Lower lobe of right lung (tissue), 2 donors: ENCODE measurements at places on chromosomes 13 and 19. TPM values are rescaled to one million over a fixed set of nuclear protein-coding genes. Genes with fewer than 3 reads are reported as not detected.

- no peak for DNase-seq
- H3K27me3 ChIP-seq = no peaks in the 10 kb centered on the region
Measured at GRCh38 chr13:92164822-92165221, 766.4 kb downstream of the GPC5 start.

DNA sequence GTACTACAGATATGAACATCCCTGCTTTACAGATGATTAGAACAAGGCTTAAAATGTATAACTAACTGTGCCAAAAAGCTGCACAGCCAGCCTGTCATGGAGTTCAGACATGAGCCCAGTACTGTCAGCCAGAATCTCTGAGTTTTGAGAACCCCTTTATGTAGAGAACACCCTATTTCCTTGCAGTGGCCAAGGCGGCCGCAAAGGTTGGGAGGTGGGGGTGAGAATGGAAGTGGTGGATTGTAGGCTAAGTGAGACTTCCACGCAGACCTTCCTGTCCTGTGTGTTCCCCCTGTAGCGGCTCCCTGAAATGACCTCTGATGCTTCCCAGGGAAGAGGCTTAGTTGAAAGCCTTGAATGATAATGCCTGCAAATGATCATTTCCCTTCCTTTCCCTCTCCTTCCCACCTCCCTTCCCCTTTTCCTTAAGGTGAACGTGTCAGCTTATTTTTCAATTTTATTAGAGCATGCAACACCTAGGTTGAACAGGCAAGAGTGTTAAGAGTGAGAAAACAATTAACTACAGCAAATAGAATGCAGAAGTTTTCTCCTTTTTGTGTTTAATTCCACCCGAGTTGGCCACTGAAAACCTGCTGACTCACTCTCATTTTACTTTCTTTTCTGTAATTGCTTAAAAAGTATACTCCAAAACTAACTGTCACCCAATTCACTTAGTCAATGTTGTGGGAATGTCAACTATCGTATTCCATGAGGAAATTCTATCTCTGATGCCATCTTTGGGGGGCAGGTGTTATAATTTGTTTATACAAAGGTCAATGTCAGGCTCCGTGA, 167.0 kb upstream of the EDNRB start:
- H3K4me1 ChIP-seq = no peaks in the 10 kb centered on the region
- no peak overlapping the region for H3K4me3 ChIP-seq
- no peak overlapping the region for H3K27ac ChIP-seq
- no peak for DNase-seq
- no peaks in the 10 kb centered on the region for H3K27me3 ChIP-seq

- H3K4me1 ChIP-seq = no peaks in the 10 kb centered on the region
- no peaks in the 10 kb centered on the region for H3K36me3 ChIP-seq
- H3K27me3 ChIP-seq = no peaks in the 10 kb centered on the region
- H3K27ac ChIP-seq = no peak overlapping the region
- no peak for DNase-seq
- H3K4me3 ChIP-seq = no peak overlapping the region
Measured at GRCh38 chr13:29507356-29507755, 88.1 kb downstream of the SLC7A1 start.

- H3K4me1 ChIP-seq = peaks cover 3% of the 10 kb centered on the region
- H3K4me3 ChIP-seq = no peak overlapping the region
- H3K27me3 ChIP-seq = no peaks in the 10 kb centered on the region
- no peak for DNase-seq
- H3K27ac ChIP-seq = no peak overlapping the region
Measured at GRCh38 chr13:76826527-76826926, 59.7 kb downstream of the KCTD12 start.

DNA sequence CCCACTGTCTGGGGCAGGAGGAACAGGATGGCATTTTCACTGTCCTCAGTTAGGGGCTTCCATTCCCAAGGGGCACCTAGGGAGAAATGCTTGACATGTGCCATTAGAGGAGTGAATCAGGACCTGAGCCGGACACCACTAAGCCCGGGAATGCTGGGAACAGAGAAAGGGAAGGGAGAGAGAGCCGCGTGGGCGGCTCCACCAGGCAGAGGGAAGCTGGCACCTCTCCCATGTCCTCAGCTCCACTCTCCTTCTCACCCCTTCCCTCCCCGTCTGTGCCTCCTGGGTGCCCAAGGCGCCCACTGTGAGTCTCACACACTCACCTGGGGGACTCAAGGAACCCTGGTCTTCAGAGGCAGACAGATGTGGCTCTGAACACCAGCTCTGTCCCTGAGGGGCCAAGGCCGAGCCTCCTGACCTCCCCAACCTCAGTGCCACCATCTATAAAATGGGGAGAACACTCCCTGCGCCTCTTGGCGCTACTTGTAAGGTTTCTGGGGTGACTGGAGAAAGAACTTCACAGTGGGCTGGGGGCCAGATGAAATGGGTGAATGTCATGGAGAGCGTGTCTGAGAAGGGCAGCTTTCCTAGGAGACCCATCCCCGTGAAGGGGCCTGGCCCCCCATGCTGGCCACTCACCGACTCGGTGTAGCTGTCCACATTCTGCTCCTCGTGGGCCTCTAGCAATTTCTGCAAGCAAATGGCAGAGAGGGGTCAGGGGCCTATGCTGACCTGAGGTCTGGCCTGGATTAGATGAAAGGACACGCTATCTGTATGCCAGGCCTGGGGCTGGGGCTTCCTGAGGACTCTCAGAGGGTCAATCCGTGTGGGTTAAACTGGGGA, 5.3 kb upstream of the KPTN start:
- H3K4me1 ChIP-seq = peaks cover 8% of the 10 kb centered on the region
- peaks cover 64% of the 10 kb centered on the region for H3K36me3 ChIP-seq
- H3K4me3 ChIP-seq = no peak overlapping the region
- DNase-seq = peak; percentile 11

DNA sequence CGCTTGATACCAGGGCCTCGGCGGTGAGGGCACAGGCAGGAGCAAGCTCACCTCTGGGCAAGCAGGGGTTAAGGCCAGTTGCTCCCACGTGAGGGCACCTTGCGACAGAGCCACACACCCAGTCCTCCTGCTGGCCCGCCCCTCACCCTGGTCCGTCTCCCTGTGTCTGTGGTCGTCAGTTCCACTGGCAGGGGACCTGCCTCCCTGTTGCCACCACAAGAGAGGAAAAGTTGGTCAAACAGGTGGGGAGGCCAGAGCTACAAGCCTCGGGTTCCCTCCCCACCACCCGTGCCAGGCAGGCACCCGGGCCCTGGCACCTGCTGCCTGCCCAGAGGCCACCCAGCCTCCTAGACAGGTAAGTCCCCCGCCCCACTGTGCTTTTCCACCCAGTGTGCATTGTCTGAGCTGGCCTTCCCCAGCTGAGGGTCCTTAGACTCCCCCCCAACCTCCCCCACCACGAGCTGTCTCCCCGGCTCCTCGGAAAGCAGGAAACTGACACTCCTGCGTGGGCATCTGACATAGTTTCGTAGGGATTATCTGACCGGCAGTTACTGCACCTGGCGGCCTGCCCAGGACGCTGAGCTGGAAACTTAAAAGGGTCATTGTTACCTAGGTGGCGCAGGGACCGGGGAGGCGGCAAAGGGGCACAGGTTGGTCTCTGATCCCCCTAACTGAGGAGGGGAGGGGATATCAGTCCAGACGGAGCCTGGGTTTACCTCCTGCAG, at the start of gene TJP3:
Gene TJP3 (plus strand): TSS at position 178 of the 725 bp plus-strand sequence. CDS start 20,049 bp downstream, outside the sequence.
- peak within 1 kb of the TSS; percentile 64 for H3K27ac ChIP-seq
- H3K27me3 ChIP-seq = peaks cover 6% of the 10 kb centered on the region
- peaks cover 14% of the 10 kb centered on the region for H3K4me1 ChIP-seq
- peak within 1 kb of the TSS; percentile 53 for H3K4me3 ChIP-seq
- DNase-seq = peak; percentile 87
- no peaks in the 10 kb centered on the region for H3K36me3 ChIP-seq

DNA sequence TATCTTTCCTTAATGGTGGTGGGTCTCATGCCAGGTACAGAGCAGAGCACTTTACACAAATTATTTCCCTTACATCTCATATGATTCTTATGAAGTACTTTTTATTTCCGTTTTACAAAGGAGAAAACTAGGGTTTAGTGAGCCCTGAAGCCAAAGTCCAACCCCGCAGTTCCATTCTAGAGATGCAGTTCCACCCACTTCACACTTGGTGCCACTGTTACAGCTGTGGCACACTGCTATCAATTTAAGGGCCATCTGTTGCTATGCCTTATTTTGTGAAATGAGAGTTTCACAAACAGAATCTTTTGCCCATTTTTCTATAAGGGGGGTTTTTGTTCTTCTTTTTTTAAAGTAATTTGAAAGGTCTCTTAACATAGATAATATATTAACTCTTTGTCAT, 12.9 kb downstream of the MIPEP start:
- H3K4me1 ChIP-seq = peaks cover 3% of the 10 kb centered on the region
- H3K4me3 ChIP-seq = no peak overlapping the region
- peaks cover 12% of the 10 kb centered on the region for H3K36me3 ChIP-seq
- no peak for DNase-seq

DNA sequence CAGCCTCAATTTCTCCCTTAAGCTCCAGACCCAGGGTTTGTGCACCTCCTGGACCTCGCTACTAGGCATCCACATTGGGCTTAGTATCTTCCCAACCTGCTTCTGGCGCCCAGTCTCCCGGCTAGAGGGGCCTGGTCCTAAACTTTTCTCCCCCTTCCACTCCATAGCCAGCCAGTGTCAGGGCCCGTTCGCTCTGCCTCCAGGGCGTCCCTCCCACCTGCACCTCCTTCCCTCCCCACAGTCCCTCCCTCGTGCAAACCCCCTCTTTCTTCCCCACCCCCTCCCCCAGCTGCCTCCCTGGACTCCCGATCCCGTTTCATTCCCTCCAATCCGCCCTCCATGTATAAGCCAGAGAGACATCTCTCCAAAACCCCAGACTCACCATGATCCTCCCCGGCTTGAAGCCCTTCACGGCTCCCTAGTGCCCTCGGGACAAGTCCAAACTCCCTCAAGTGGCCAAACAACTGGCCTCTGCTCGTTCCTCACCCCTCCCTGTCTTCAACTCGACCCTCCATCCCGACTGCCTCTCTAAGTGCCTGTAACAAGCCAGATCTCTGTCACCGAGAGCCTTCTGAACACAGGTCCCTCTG, 997 bp upstream of the SAMD4B start:
- H3K27ac ChIP-seq = peak overlapping the region; percentile 80
- no peaks in the 10 kb centered on the region for H3K27me3 ChIP-seq
- H3K36me3 ChIP-seq = no peaks in the 10 kb centered on the region
- H3K4me3 ChIP-seq = peak overlapping the region; percentile 71
- DNase-seq = peak; percentile 59
- peaks cover 54% of the 10 kb centered on the region for H3K4me1 ChIP-seq

GRCh38 chr19:435056-435706, 25.7 kb downstream of the SHC2 start:
- no peaks in the 10 kb centered on the region for H3K27me3 ChIP-seq
- H3K36me3 ChIP-seq = peaks cover 12% of the 10 kb centered on the region
- no peak overlapping the region for H3K4me3 ChIP-seq
- DNase-seq = no peak
- H3K27ac ChIP-seq = no peak overlapping the region

- H3K4me1 ChIP-seq = peaks cover 4% of the 10 kb centered on the region
- H3K4me3 ChIP-seq = no peak overlapping the region
- H3K36me3 ChIP-seq = no peaks in the 10 kb centered on the region
- H3K27ac ChIP-seq = no peak overlapping the region
- no peaks in the 10 kb centered on the region for H3K27me3 ChIP-seq
- no peak for DNase-seq
Measured at GRCh38 chr19:10343495-10343894, 4.1 kb upstream of the ICAM3 start.

- peak; percentile 89 for DNase-seq
- H3K36me3 ChIP-seq = no peaks in the 10 kb centered on the region
- H3K4me1 ChIP-seq = peaks cover 54% of the 10 kb centered on the region
- no peaks in the 10 kb centered on the region for H3K27me3 ChIP-seq
Measured at GRCh38 chr19:1064661-1065605, 2.0 kb upstream of the ARHGAP45 start.

DNA sequence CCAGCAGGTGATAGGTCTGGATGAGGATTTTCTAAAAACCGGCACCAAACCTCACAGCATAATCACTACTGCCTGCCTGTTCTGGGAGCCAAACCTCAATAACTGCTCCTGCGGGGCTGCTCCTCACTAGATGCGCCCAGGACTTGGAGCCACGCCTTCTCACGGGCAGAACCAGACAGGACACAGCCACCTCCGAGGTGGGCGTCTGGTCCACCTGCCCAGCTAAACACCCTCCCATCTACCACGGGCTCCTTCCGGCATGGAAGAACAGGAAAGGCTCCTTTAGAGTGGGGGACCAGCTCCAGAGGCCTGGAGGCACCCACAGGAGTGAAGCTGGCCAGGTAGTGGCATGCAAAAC, 73.5 kb downstream of the PEPD start:
- H3K36me3 ChIP-seq = peaks cover 14% of the 10 kb centered on the region
- peak; percentile 23 for DNase-seq
- H3K27ac ChIP-seq = no peak overlapping the region
- no peaks in the 10 kb centered on the region for H3K27me3 ChIP-seq
- no peak overlapping the region for H3K4me3 ChIP-seq

DNA sequence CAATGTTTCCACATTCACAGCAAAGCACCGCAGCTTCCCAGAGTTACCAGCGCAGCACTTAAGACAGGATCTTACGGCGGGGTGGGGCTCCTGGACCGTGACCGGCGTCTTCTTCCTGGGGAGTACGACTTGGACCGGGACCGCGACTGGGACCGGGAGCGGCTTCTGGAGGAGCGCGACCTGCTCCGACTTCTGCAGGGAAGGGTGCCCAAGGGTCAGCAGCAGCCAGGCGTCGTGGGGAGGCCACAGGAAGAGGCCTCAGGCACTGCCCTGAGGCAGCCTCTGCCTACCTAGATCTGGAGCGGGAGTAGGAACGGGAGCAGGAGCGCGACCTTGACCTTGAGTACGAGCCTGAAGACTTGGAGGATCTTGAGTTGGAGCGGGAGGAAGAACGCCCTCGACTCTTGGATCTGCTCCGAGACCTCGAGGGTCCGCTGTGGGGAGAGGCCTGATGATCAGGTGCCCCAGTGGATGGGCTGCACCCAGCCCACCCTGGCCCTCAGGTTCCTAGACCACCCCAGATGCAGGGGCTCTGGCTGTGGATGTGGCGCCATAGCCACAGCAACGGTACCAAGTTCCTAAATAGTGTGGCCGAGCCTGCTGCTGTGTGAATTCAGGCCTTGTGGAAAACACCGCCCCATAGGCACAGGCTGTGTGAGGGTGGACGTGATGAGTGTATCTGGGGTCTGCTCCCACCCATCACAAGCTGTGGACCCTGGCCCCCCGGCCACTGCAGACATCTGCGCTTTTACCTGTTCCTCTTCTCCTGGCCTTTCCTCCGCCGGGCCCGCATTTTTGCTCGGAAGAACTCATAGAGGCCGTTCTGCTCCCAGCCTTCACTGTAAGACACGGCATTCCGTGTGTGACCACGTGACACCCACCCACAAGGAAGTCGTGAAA, 21.9 kb downstream of the CHERP start:
- no peak overlapping the region for H3K27ac ChIP-seq
- no peak overlapping the region for H3K4me3 ChIP-seq
- DNase-seq = no peak
- H3K36me3 ChIP-seq = peaks cover 91% of the 10 kb centered on the region
- no peaks in the 10 kb centered on the region for H3K27me3 ChIP-seq

GRCh38 chr19:709965-710571, 1.3 kb downstream of the PALM start:
- peak overlapping the region; percentile 71 for H3K27ac ChIP-seq
- peaks cover 14% of the 10 kb centered on the region for H3K4me1 ChIP-seq
- no peak for DNase-seq
- peaks cover 21% of the 10 kb centered on the region for H3K27me3 ChIP-seq
- H3K36me3 ChIP-seq = no peaks in the 10 kb centered on the region

The FXYD7 gene
- total RNA-seq = not detected

The CEACAM20 gene
- total RNA-seq = 0.30 TPM

The KLK12 gene
- total RNA-seq = 1.9 TPM

The CGB8 gene
- total RNA-seq = not detected

The ZNF813 gene
- 5.3 TPM for total RNA-seq

The SHD gene
- not detected for total RNA-seq

The KLK3 gene
- not detected for total RNA-seq

The MYO1F gene
- 162 TPM for total RNA-seq

The CGB3 gene
- total RNA-seq = not detected

The HSD17B14 gene
- total RNA-seq = 22.7 TPM

The GDF15 gene
- 21.2 TPM for total RNA-seq
